Aorta (tissue), 5 donors: ENCODE measurements at places on chromosomes 6 and 20. TPM values are rescaled to one million over a fixed set of nuclear protein-coding genes. Genes with fewer than 3 reads are reported as not detected.

Gene KAT14
- polyA plus RNA-seq: 5.0 TPM

Gene RBPJL
- 0.38 TPM for polyA plus RNA-seq

Gene GMDS
- 138 TPM for polyA plus RNA-seq

Gene SLC25A27
- polyA plus RNA-seq: 71.9 TPM

Gene GATA5
- 0.28 TPM for polyA plus RNA-seq

Gene HTR1E
- polyA plus RNA-seq: not detected

Gene ASIP
- not detected for polyA plus RNA-seq
